ENCODE measurements at places on chromosomes 16 and 17.

- no peak for DNase-seq
Measured at GRCh38 chr17:42459801-42460281, 1.2 kb downstream of the ATP6V0A1 start.

DNA sequence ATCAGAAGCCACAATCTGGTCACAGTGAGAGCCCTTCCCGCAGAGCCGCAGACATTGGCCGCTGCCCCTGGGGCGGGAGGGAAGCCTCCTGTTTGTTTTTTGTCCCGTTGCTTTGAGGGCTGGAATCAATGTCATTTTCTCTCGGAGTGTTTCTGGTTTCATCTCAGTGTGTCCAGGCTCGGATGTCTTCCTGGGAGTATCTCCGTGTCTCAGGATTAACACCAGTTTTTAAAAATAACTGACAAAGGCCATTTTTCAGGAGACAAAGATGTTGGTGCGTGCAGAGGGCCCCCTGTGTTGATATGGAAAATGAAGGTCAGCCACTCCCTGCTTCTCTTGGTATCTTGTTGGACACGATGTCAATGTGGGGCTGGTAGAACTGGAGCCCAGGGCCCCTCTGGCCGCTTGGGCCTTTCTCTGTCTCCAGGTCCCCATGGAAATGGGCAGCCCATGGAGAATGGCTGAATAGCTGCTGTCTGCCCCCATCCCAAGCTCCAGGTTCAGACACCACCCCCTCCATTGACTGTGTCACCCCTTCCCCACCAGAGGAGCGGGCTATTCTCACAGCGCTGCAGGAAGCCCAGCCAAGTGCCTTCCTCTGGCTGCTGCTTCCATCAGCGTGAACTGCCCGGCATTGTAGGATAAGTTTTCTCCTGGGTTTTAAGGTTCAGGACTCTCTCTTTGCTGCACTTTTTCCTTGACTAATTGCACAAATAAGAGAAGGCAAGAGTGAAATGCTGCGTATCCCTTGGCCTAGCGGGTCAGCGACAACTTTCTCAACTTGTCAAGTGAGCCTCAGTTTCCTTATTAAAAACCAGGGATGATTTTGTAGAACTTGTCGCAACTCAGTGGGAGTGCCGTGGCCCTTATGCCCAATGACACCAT lies 72.2 kb upstream of the METTL9 start:
- no peak for DNase-seq

GRCh38 chr16:25750488-25751216 lies 58.9 kb downstream of the HS3ST4 start:
- DNase-seq: no peak

- DNase-seq: no peak
Measured at GRCh38 chr17:49054342-49055092, 57.3 kb downstream of the IGF2BP1 start.

GRCh38 chr16:66585481-66586239 lies 6.4 kb downstream of the CMTM2 start:
- no peak for DNase-seq
